Right hindlimb (tissue), 1 donor: ENCODE measurements at places on chromosomes 2 and 18.

DNA sequence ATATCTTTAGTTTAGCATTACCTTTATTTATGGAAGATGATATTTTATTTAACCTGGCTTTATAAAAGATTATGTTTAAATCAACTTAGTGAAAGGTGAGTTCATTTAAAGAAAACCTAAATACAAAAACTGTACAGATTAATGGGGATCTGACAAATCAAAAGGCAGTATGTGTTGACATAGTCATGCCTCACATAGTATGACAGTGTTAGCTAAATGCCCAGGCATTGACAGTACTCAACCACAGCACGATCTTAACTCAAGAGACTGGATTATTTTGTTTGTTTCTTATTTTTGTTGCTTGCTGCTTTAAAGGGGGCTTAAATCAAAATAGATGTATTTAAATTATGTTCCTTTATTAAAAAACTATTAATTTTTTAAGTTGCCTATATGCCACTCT lies 7.8 kb downstream of the DOK6 start:
- no peak for DNase-seq

- DNase-seq = no peak
These were observed 283.3 kb downstream of the AFF3 start for GRCh38 chr2:99858951-99859596.

GRCh38 chr18:12701161-12701560 lies 1.4 kb downstream of the CEP76 start:
- DNase-seq = no peak

- no peak for DNase-seq
These were observed 192.0 kb downstream of the SLC8A1 start for GRCh38 chr2:40259900-40260299.

- DNase-seq = no peak
These were observed 11.0 kb upstream of the UBE2F start for GRCh38 chr2:237955640-237956401.

- DNase-seq = no peak
These were observed 218.2 kb downstream of the ATAD2B start for GRCh38 chr2:23708771-23709170.

- DNase-seq = no peak
These were observed 168.1 kb downstream of the SETBP1 start for GRCh38 chr18:44848644-44849335.

DNA sequence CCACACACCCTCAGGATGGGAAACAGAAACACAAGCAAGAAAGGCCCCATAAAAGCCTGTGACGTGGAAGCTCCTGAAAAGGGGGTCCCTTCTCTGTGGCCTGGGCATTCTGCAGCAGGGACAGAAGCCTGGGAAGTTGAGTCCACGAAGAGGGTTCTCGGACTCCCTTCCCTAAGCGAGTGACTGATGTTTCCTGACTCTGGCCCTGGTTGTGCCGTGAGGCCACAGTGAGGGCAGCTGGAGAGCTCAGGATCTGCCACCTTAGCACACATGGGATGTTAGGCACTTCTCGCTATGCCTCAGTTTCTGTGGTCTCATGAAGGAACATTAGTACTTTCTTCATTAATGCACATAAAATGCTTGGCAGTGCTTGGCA lies 87.2 kb upstream of the ZFP36L2 start:
- no peak for DNase-seq

- DNase-seq = no peak
These were observed 202.1 kb upstream of the HS6ST1 start for GRCh38 chr2:128520791-128521190.

DNA sequence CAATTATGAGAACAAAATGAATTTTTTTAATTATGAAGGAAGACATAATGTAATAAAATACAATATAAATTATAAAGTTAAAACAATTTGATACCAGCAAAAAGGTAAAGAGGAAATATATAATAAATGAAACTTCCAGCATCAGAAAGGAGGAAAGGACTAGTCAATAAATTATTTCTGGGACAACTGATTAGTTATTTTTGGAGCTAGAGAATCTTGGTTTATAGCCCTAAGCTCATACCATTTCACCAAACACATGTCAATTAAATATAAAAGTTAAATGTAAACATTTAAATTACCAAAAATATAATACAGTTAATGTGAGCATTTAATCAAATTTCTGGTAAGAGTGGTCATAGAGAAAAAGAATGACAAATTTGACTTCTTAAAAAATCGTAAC lies 12.1 kb downstream of the ACTG2 start:
- no peak for DNase-seq

DNA sequence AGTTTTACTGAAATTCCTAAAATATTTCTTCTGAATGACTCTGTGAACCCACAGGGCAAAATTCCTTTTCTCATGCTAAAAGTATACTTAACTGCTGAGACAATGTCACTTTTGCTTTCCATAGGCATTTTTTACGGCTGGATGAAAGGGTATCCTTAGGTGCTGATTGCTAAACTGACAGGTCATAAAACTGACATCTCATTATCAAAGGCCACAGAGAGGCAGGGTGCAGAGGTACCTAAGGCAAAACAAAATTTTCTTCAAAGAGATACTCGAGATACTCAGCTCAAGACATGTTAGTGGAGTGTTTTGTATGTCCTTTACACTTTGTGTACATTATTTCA lies 62.0 kb upstream of the WDR75 start:
- DNase-seq = no peak

DNA sequence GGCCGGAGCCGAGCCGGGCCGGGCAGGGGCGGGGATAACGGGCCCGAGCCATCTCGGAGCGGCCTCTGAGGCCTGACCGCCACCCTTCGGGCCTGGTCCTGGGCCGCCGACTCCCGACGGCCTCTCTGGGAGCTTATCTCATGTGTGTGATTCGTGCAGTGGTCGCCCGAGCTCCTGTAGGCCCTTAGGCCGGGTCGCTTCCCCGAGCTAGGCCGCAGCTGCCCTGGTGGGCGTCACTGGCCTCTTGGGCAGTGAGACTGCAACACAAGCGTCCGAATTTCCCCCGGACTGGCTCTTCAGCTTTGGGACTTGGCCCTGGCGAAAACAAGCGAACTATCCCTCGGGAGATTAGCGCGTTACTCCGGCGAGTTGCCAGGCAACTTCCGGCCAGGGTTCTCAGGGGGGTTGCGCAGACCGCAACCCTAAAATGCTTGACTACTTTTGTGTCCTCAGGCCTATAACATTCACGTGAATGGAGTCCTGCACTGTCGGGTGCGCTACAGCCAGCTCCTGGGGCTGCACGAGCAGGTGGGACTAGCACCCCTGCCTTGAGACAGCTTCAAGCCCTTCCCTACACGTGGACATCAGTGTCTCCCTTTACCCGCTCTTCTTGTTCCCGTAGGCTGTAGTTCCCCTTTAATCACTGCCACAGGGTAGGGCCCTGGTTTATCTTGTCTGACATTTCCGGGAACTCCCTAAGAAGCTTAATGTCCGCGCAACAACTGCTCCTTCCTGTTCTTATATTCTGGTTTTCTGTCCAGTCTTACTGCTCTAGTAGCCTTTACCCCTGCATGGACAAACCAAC lies 602 bp downstream of the SNX17 start:
- peak; percentile 62 for DNase-seq

DNA sequence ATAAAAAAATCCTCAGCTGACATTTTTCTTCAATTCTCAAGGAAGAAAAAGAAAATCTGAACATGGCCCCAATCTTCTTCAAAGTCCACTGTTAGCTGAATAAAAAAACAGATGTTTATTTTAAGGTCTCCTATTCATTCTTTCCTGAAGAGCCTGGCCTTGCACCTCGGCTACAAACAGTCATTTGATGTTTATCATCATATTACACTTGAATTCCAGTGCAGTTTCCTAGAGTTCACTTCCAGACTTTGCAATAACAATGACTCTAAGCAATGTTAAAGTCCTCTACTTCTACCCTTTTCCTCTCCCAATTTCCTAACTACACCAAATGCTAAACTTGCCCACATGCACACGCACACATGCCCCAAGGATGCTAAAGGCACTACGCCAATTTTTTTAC lies 70.1 kb downstream of the NOL10 start:
- DNase-seq = no peak

DNA sequence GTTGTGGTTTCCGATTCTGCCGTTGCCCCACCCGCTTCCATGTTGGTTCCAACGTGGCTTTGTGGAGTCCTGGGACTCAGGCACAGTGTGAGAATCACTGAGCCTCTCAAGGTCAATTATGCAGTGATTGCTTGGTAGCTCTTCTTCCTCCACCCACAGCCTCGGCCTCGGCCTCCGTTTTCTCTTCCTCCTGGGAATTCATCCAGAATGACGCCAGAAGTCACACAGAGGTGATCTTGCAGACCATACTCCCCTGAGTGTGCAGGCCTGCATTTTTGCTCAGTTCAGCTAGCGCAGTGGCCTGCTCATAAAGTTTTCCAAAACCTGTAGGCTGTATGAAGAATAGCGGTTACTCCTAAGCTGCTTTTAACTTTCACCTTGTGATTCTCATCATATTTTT lies 273.3 kb downstream of the GBX2 start:
- no peak for DNase-seq

GRCh38 chr18:59664329-59664728 lies 32.9 kb downstream of the CCBE1 start:
- DNase-seq = no peak

DNA sequence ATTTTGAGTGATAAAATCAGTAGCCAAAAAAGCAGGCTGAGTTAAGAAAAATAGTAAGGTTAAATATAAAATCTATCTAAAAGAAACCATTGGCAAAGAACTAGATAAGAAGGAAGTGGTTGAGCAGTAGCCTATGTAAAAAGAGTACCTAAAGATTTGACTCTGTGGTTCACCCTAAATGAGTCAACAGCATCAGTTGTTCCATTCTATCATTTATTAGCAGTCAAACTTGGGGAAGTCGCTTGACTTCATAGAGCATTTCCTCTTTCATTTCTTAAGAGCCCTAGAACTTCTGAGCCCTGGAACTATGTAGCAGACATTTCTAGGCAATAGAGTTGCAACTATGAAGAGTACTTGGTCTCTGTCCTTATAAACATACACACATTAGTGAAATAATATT lies 381.7 kb downstream of the NUP35 start:
- DNase-seq = no peak

- peak; percentile 32 for DNase-seq
These were observed 126.9 kb upstream of the TLK1 start for GRCh38 chr2:171287611-171288010.

DNA sequence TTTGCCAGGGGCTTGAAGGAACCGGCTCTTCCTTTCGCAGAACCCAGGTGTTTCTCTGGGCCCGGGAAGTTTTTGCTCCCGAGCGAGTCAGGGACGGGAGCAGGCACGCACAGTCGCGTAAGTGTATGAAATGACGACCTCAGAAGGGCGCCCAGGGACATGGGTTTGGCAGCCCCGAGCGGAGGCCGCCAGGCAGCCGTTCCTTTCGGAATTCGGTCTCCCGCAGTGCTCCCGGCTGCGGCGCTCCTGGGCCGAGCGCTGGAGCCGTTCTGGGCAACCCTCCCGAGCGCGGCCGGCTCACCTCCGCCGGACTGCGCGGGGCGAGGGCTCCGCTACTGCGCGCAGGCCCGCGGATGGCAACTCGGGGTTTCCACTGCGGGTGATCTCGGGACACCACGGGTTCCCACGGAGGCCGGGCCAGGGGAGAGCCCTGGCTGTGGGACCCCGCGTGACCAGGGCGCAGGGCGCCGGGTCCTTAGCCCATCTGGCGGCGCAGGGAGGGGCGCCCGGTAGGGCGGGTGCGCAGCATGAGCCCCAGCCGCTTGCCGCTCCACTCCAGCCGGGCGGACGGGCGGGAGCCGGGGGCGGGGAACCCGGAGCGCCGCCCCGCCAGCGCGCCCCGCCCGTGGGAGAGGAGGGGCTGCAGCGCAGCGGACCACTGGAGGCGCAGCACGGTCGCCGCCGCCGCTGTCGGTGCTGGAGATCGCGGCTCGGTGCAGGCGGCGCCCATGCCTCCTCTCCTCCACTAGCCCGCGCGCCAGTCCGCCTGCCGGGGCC lies at the start of gene OSBPL6:
Gene OSBPL6 (plus strand): TSS at position 690 of the 777 bp plus-strand sequence. CDS start 111,673 bp downstream, outside the sequence.
- DNase-seq = peak; percentile 91

DNA sequence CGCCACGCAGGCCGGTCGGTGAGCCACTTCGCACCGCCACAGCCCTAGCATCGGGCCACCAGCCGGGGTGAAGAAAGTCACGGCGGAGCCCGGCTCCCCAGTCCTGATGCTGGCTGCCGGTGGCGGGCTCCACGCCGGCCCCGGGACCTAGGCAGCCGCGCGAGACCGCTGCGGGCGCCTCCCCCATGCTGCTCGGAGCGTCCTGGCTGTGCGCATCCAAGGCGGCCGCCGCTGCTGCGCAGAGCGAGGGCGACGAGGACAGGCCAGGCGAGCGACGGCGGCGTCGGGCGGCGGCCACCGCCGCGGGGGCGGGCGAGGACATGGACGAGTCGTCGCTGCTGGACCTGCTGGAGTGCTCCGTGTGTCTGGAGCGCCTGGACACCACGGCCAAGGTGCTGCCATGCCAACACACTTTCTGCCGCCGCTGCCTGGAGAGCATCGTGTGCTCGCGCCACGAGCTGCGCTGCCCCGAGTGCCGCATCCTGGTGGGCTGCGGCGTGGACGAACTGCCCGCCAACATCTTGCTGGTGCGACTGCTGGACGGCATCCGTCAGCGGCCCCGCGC lies 433 bp downstream of the SH3RF3 start:
- peak; percentile 61 for DNase-seq

- no peak for DNase-seq
These were observed 23.9 kb upstream of the HS6ST1 start for GRCh38 chr2:128342550-128342949.

DNA sequence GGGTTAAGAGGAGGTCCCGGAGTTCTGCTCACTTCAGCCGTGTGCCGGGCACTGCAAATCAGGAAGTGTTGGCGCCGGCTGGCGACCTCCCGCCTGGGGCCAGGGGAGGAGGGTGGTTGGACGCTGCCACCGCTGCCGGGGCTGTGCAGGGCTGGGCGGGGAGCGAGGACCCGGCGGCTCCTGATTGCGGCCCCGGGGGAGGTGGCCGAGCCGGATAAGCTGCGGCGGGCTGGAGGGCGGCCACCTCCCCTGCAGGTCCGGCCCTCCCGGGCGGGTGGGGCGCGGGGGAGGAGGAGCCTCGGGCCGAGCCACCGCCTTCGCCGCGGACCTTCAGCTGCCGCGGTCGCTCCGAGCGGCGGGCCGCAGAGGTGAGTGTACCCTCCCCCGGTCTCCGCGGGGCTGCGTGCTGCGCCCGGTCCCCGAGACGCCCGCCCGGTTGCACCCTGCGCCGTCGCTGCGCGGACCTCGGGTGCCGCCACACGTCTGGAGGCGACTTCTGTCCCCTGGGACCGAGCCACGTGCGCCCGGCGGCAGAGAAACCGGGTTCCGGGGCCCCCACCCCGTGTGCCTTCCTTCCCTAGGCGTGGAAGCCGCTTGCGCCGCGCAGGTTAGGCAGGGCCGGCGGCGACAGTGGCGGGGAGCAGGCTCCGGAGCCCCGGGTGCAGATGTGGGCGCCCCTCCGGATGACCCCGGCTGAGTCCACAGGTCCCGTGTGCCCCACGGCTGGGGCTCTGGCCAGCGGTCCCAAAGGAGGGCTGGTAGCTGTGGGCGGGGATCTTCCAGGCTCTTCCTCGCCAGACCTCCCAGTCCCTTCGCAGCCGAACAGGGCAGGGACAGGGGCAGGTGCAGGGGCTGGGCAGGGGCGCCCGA lies at the start of gene STEAP3:
Gene STEAP3 (plus strand): TSS at position 314 of the 870 bp plus-strand sequence. CDS start 7,179 bp downstream, outside the sequence.
- peak; percentile 61 for DNase-seq

GRCh38 chr18:43870626-43871025 lies 593.3 kb upstream of the SYT4 start:
- no peak for DNase-seq
